NCI-H1417 (cell line): ENCODE measurements at places on chromosomes 5 and 9.

DNA sequence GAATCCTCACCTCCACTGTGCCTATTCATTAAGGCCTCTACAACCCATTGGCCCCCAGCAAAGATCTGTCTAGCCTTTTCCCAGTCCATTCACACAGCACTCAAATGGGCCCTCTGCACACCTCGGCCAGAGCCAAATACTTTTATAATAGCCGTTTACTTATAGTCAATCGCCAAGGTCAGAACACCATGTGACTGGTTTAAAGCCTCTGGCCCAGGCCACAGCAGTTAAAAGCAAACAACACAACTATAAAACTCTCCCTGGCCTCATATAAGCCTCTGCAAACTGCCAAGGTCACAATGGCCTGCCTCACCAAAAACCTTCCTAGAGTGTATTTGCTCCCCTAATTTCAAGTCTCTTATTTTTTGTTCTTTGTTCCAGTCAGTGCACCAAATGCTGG, 562.6 kb downstream of the CAAP1 start:
- DNase-seq, result no peak

DNA sequence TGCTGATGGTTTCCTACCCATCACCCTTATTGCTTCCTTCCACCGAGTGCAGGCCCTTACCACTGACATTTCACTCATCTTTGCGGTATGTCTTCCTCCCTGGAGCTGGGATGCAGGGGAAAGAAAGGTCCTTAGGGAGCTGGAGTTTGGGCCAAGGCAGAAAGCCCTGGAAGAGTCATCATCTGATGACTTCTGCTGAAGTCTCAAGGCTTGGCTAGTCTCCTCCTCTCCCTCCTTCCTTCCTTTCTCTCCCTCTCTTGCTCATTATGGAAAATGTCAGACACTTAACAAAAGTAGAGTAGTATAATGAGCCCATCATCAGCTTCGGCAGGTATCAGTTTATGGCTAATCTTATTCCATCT, 40.0 kb downstream of the LARP1 start:
- DNase-seq, result no peak

DNA sequence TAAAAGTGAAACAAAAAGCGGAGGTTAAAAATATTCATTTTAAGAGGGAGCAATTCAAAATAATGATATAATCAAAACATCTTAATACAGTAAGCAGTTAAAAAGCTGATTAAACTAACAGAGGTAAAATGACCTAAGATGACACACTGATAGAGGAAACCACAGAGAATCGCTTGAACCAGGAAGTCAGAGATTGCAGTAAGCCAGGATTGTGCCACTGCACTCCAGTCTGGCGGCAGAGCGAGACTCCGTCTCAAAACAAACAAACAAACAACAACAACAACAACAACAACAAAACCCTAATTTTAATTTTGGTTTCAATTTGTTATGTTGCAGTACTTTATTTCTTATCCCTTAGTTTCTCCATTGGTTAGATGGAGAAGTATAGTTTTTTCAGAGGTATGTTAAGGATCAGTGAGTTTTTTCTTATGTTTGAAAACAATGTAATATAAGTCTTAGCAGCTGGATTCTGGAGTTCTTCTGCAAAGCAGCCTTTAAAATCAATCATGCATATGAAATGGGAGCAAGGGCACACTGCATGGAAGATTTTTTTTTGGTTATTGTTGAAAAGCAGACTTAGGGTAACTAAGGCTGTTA, 58.5 kb downstream of the MLANA start:
- DNase-seq, result no peak

DNA sequence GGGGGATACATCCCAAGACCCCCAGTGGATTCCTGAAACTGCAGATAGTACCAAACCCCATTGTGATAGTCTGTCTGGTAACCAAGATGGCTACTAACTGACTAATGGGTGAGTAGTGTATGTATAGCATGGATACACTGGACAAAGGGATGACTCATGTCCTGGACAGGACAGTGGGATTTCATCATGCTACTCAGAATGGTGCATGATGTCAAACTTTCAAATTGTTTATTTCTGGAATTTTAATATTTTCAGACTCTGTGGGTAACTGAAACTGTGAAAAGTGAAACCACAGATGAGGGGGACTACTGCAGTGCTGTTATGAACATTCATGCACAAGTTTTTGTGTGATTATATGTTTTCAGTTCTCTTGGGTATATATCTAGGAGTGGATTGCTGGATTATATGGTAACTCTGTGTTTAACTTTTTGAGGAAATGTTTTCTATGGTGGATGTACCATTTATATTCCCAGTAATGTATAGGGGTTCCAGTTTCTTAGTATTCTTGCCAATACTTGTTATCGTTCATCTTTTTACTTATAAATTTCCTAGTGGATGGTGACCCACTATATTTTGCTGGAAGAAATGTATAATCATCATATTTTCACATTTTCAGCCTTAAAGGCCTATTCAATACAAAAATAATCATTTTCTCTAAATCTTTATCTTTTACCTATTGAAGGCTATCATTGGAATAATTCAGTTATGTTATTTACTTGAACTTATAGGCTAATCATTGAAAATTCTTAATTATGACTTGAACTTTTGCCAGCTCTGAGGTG, 140.9 kb downstream of the NR3C1 start:
- no peak for DNase-seq

GRCh38 chr5:172104801-172105701, 83.0 kb downstream of the STK10 start:
- no peak for DNase-seq

DNA sequence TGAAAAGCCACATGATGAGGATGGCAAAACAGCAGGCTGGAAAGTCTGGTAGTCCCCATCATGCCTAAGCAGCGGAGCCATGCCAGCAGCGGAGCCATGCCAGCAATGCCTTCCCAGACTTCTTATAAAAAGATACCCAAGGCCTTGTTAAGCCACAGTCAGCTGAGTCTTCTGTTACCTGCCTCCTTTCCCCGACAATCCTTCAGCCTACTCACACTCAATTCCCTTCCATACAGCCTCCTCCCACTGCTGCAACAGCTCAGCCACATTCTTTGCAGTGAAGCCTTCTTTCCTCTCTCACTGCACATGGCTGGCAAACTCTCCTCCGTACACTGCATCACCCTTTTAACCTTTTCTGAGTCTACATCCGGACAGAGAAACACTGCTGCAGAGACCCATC, 114.9 kb downstream of the AUH start:
- no peak for DNase-seq

- DNase-seq, result no peak
These were observed 65.0 kb downstream of the ST8SIA4 start for GRCh38 chr5:100838048-100838473.

- DNase-seq, result peak; percentile 57
These were observed 111.8 kb upstream of the TLE1 start for GRCh38 chr9:81801190-81801589.

- no peak for DNase-seq
These were observed 184.9 kb upstream of the SLC12A2 start for GRCh38 chr5:127898551-127899213.

DNA sequence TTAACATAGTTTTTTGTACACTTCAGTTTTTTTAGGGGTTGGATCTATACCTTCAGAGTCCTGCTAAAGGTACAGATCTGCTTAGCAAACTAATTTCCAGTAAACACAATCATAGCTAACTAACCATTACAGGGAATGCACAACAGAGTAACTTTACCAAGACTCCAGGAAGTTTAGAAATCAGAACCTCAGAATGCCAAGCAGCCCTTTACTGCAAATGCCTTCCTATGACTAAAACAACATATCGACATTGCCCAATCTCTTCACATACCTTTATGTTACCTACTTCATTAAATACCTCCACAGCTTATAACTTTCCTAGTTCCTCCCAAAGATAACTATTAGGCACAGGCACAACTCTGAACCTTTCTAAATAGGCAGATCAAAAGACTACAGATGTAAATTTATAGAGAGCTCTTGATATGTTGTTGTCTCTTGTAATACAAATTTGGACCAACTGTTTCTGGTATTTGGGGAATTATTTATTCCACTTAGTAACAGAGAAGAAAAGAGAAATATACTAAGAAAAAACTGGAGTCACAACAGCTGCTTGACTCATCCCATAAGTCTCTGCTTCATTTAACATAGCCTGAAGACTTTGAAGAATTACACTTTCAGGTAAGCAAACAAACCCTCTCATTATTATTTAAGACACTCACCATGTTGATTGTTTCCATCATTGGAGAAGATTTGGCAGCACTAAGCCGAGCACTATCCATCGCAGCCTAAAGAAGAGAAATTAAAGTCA, 46.0 kb upstream of the OR2K2 start:
- no peak for DNase-seq

DNA sequence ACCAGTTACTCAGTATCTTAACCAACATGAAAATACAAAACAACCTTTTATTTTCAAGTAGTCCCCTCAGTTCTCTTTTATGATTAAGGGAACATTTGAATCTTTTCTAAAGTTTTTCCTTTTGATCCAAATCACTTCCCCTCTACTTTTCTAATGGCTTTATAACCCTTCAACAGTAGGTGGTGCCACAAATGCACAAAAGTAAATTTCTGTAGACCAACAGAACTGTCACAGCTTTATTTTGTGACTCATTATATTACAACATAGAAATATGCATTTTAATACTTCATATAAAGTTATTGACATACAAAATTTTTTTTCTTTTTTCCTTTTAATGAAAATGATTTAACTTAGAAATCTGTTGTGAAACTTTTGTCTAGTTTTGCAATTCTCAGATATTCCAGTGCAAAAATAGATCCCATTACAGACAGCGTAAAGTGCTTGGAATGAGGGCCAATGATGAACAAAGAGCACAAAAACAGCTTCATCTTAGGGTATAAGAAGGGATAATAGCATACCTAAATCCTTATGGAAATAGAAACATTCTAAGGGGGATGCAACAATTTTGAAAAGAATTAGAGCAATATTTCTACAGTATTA, 17.0 kb downstream of the NIPSNAP3B start:
- DNase-seq, result peak; percentile 65

GRCh38 chr9:81113453-81114124, 575.8 kb downstream of the TLE1 start:
- peak; percentile 76 for DNase-seq

GRCh38 chr5:80246995-80247729, 8.7 kb downstream of the SERINC5 start:
- DNase-seq, result peak; percentile 45

DNA sequence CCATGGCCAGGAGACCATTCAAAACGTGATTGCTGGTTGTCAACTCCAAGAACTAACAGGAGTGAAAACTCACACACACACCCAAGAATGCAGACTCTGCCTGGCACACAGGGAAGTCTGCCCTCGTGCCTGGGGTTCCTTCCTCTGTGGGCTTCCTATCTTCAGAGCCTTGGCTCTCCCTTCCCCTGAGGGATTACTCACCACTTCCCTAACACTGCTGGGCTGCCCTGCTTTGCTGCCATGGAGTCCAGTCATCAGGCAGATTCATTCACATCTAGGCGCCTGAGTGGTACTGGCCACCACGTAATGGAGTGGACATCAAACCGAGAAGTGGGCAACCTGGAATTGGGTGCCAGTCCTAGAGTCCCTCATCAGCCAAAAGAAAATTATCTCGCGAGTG, 76.4 kb upstream of the PRSS3 start:
- no peak for DNase-seq

- DNase-seq, result no peak
These were observed 108.3 kb upstream of the ICE1 start for GRCh38 chr5:5314166-5314565.

DNA sequence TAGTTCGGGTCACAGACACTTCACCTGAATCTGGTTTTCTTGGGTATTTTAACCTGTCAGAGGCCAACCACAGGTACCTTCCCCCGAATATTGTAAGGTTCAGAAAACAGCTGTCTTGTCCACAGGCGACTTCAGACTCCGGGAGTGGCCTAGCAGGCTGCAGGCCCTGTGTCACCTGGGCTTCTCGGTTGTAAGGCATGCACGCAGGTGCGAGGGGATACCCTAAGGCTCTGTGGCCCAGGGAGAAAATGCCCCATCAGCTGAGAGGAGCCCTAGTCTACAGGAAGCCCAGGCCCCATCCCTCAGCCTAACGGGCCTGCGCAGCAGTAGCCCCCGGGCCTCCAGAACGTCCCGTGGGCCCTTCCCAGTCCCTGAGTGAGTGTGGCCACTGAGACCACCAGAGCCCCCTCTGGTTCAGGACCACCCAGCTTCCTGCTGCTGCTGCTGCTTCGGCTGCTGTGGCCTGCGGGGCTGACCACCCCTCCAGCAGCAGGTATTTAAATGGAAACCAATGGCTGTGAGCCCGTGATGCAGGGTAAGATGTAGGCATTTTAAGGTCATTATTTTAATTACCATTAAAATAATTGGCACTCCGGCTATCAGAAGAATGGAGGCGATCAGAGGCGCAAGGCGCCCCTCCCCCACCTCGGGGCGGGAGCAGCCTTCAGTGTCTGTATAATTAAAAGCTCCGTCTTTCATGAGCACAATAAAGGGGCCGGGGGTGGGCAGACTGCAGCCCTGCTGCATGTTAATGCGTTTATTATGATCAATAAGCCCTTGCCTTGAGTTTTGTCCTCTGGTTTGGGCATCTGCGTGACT, 65.4 kb downstream of the PSMB7 start:
- peak; percentile 82 for DNase-seq

DNA sequence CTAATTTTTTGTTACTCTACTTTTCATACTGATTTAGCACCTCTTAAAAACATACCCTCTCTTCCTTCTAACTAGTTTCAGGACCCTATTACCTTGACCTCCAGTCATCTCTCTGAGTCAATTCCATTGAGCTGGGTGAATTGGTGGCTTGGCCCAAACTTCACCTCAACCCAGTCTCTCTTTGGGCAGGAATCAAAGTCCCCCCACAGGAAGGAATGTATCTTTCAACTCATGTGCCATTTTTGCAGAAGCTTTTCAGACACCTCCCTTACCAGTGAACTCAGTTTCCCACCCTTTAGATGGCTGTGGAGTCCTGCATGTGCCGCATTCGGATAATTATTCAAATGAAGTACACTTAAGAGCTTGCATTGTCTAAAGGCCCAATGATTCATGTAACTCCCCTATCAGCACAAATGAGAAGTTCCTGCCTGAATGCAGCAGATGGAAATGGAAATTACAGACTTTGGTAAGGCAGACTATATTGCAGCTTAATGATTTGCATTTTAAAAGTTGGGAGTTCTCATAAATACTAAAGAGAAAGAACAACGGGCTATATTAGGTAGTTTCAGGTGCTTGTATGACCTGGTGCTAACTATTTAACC, 693.5 kb downstream of the PTPRD start:
- peak; percentile 53 for DNase-seq

GRCh38 chr5:146016764-146017484, 80.5 kb downstream of the SH3RF2 start:
- no peak for DNase-seq

DNA sequence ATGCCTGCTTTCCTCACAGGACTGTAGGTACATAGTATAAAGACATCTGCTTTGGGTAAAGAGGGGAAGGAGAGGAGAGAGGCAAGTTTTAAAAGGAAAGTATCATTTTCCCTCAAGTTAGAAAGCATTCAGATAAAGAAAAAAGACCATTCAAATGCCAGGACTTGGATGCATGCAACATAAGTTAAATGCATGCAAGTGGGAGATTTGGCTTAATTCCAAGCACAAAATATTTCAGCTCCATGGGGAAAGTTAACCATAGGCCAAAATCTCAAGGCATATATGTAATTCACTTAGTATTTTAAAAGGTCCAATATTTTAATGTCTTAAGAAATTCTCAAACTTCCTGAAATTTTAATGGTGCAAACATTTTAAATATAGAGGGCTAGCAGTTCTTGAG, 36.4 kb downstream of the POU5F2 start:
- DNase-seq, result no peak
